ENCODE measurements at places on chromosomes 11 and 22. TPM values are rescaled to one million over a fixed set of nuclear protein-coding genes. Genes with fewer than 3 reads are reported as not detected.

TTLL8 gene
- not detected for total RNA-seq

RGL4 gene
- total RNA-seq: not detected

TRPM5 gene
- not detected for total RNA-seq

CYB5R2 gene
- total RNA-seq: 3.7 TPM

CD3D gene
- not detected for total RNA-seq

NDUFC2 gene
- total RNA-seq: 76.0 TPM

RBFOX2 gene
- 116 TPM for total RNA-seq

RNF141 gene
- 38.6 TPM for total RNA-seq

BBOX1 gene
- not detected for total RNA-seq

SLC43A3 gene
- total RNA-seq: 49.6 TPM

XPNPEP3 gene
- total RNA-seq: 12.1 TPM

OR2AT4 gene
- total RNA-seq: not detected

SYT7 gene
- total RNA-seq: 0.59 TPM

MYBPC3 gene
- not detected for total RNA-seq

CARD16 gene
- 2.0 TPM for total RNA-seq

IRAG1 gene
- 8.6 TPM for total RNA-seq

NPAS4 gene
- not detected for total RNA-seq

GAB4 gene
- not detected for total RNA-seq

RRP8 gene
- total RNA-seq: 11.9 TPM

C1QTNF4 gene
- total RNA-seq: 0.05 TPM

LDHAL6A gene
- total RNA-seq: not detected

RNF169 gene
- total RNA-seq: 16.9 TPM

KCNJ5 gene
- not detected for total RNA-seq

ALKBH3 gene
- total RNA-seq: 22.3 TPM

C11orf68 gene
- total RNA-seq: 28.4 TPM

P2RY2 gene
- total RNA-seq: 0.30 TPM

MMP12 gene
- 0.18 TPM for total RNA-seq

RAC2 gene
- 16.2 TPM for total RNA-seq

OVOL1 gene
- total RNA-seq: not detected

GGT1 gene
- 5.4 TPM for total RNA-seq

CYTH4 gene
- total RNA-seq: 0.14 TPM

GGTLC3 gene
- not detected for total RNA-seq

TMA7B gene
- total RNA-seq: not detected

POU2AF2 gene
- total RNA-seq: not detected

KDM4E gene
- total RNA-seq: not detected

ENTHD1 gene
- not detected for total RNA-seq

ZNF70 gene
- 6.7 TPM for total RNA-seq

SMIM35 gene
- total RNA-seq: not detected

EMID1 gene
- not detected for total RNA-seq

UCP3 gene
- 0.30 TPM for total RNA-seq

PATE2 gene
- total RNA-seq: not detected

TSPAN32 gene
- not detected for total RNA-seq

SLC7A4 gene
- not detected for total RNA-seq

FERMT3 gene
- total RNA-seq: 0.30 TPM

MPEG1 gene
- total RNA-seq: not detected

FKBP2 gene
- 63.8 TPM for total RNA-seq

CLDN5 gene
- 0.89 TPM for total RNA-seq

IGLL1 gene
- not detected for total RNA-seq

TEX54 gene
- total RNA-seq: not detected

OR51B5 gene
- total RNA-seq: 0.30 TPM

CD248 gene
- 52.9 TPM for total RNA-seq

MIF gene
- total RNA-seq: 272 TPM

MYRF gene
- total RNA-seq: 26.3 TPM

RPL3 gene
- total RNA-seq: 3,390 TPM

F2 gene
- total RNA-seq: not detected

C22orf23 gene
- total RNA-seq: 0.59 TPM

TRIM48 gene
- total RNA-seq: not detected

CENPM gene
- 7.6 TPM for total RNA-seq

TRIM44 gene
- 11.6 TPM for total RNA-seq

All from smooth muscle cell of the umbilical artery (primary cell).